ENCODE measurements at places on chromosomes 16 and 17.

DNA sequence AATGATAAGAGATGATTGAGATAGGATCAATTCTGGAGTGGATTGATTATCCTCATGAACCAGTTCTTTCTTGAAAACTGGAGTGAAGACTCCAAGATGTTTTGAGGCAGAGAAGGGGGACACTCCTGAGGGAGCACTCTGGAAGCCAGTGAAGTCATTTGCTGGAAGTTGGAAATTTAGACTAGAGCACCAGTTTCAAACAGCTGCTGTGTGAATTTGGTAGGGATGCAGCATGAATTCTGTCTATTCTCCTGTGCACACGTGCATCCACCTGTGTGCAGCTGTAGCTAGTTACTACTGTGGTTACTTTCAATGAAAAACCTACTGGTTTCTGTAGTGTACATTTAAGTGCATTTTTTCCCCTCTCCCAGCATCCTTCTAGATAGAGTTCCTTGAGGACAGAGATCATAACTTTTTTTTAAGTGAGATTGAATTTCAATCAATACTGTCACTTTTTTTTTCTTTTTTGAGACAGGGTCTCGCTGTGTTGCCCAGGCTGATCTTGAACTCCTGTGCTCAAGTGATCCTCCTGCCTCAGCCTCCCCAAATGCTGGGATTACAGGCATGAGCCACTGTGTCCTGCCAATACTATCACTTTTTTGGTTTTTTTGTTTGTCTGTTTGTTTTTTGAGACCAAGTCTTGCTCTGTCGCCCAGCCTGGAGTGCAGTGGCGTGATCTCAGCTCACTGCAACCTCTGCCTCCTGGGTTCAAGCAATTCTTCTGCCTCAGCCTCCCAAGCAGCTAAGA is 65.9 kb downstream of the TUBD1 start:
- DNase-seq: no peak

DNA sequence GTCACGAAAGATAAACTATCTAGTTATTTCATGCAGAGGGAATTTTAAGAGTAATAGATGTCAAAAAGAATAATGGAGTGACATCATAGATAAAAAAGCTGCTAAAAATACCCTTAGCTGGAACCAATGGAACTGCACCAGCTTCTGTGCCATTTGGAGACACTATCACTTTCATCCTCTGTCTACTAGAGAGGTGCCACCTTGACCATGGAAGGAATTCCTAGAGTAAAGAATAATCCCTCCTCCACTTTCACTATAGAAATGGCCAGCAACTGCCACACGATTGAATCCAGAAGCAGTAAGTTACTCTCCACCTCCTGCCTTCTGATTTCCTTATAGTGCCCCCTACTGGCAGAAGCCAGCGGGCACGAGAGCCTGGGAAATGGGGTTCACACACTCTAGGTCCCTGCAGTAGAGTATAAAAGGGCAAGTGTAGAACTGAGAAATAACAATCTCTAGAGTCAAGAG is 2.8 kb upstream of the ALDH3A2 start:
- DNase-seq: peak; percentile 73

- DNase-seq: no peak
Observed at GRCh38 chr17:44795421-44795820, 34.7 kb downstream of the GJC1 start.

DNA sequence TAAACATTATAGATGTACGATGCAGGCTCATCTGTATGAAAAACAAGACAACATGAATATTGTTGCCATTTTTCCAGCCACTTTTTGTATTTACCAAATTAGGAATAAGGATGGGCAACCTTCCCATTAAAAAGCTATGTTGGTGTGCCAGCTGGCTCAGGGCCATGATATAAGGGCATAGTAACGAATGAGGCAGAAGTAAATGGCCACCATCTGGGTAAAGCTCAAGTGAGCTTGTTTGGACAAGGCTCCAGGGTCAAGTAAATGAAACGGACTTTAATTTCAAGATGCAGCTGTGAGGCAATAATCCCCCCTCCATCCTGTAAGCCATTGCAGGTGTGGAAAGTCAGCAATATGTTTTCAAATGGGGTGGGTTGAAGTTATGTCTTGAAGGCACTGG is 930.9 kb upstream of the CDH8 start:
- DNase-seq: no peak

- no peak for DNase-seq
Observed at GRCh38 chr16:86464044-86464443, 46.3 kb upstream of the FOXF1 start.

DNA sequence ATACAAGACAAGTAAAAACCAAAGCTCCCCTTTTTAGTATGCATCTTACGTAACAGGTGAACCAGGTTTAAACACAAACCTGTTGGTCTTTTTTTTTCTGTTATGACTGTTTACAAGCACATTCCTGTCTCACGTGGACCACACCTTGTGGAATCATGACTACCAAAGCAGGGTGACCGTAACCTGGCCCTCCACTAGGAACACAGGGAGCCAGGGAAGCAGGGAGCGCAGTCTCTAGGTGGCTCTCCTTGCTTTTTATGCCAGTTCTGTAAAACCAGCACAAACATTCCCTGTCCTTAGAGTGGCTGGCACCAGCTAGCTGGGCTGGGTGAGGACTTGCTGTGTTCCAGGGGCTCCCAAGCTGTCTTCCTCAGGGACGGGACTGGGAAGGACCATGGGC is 44.1 kb downstream of the DDX19A start:
- DNase-seq: no peak

All from suppressor macrophage treated with lipopolysaccharide for 4 hours (primary cell).